ENCODE measurements at places on chromosomes 11 and 22.

DNA sequence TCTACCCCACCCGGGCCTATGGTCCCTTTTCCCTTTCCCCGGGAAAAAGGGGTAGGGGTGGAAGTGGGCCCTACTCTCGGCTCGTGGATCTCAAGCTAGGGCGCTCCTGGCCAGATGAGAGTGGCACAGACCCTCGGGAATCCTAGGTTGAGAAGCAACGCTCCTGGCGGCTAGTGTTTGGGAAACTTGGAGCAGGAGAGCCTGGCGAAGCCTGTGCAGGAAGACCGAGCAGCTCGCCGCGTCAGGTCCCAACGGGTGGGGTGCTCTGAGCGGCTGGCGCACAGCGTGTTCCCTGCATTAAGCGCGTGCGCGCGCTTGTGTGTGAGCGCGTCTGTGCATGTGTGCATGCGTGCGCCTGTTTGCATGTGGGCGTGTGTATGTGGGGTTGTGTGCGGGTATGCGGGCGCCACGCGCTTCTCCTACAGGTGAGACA, 7.1 kb upstream of the FLI1 start:
- no peak for DNase-seq

DNA sequence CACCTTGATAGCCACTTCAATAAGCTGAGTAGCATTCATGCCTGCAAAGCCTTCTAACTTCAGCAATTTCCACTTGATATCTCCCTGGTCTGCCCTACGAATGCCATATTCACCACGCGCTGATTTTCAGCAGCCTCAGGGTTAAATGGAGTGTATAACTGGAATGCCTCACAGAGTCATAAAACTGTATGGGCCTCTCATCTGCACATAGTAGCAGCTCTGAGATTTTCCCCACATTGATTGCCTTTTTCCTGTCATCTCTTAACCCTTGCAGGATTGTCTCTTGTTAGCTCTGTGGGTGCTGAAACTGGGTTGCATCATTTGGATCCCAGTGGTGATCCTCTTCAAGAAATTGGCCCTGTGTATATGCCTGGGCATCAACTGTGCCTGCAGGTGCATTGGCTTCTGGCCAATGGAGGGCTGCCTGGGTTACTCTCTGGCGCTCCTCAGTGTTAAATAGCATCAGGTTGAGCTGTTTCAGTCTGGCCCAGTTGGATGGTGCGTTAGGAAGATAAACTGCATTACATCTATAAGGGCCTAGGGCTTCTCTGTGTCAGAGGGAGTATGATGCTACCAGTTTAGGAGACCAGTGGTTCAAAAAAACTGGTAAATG, 17.4 kb upstream of the GLYATL1 start:
- DNase-seq, result no peak

- DNase-seq, result no peak
These were observed 7.9 kb upstream of the IGLL5 start for GRCh38 chr22:22879675-22880155.

- DNase-seq, result no peak
These were observed 111.2 kb downstream of the MICAL3 start for GRCh38 chr22:17912945-17913721.

GRCh38 chr11:6142936-6143335, 27.2 kb downstream of the OR52B2 start:
- no peak for DNase-seq

GRCh38 chr22:20727118-20728015, 46.5 kb upstream of the SERPIND1 start:
- no peak for DNase-seq

GRCh38 chr22:32050678-32051515, 7.8 kb downstream of the SLC5A1 start:
- no peak for DNase-seq

DNA sequence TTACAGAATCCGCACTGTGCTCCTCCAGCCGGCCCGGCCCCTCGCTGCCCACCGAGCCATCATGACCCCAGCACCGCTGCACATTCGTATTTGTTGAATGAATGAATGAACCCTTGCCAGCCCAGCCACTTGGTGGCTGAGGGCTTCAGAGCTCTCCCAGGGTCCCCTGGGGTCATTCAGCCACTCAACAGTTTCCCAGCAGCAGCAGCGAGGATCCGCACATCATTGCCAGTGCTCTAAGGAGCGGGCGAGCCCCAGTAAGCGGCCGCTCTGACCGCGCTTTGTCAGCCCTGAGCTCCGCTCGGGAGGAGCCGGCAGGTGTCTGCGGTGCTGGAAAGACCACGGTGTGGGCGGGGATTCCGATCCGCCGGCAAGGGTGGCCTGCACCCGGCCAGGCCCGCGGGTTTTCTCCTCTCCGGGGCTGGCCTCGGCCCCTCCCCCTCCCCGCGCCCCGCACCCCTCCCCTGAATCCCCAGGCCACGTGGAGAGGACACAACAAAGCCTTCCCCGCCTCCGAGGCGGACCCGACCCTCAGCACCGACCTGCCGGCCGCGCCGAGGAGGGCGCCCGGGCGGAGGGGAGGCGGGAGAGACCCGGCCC, 563 bp downstream of the BID start:
- DNase-seq, result peak; percentile 2

DNA sequence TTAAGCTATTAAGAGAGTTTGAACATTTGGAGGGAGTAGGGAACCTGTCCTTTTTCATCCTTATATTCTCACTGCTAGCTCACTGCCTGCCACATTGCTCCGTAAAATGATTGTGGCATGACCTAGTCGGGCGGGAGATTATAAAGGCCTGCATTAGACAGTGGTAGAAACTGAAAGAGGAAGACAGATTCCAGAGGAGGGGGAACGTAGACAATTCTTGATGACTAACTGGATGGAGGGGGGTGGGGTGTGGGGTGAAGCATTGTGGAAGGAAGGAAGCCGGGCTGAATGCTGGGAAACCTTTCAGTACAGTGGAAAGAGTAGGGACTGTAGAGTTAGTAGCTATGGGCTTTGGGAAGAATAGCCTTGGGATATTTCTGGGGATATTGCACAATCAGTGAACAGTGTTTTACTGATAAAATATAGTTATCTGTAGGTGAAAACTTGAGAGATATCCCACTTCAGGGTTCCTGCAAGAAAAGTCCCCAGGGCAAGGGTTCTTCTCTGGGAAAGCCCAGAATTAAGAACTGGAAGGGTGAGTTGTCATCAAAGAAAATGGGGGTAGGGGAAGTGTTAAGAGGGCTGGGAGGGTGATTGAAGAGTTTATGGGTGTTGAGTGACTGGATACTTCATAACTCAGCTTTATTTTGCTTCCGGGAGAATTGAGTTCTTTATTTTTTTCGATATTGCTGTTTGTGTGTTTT, 2.1 kb downstream of the MED15 start:
- DNase-seq, result no peak

GRCh38 chr11:5364214-5364613, 12.9 kb downstream of the OR51B6 start:
- no peak for DNase-seq

- DNase-seq, result no peak
These were observed 172.7 kb downstream of the FAT3 start for GRCh38 chr11:92397221-92397755.

DNA sequence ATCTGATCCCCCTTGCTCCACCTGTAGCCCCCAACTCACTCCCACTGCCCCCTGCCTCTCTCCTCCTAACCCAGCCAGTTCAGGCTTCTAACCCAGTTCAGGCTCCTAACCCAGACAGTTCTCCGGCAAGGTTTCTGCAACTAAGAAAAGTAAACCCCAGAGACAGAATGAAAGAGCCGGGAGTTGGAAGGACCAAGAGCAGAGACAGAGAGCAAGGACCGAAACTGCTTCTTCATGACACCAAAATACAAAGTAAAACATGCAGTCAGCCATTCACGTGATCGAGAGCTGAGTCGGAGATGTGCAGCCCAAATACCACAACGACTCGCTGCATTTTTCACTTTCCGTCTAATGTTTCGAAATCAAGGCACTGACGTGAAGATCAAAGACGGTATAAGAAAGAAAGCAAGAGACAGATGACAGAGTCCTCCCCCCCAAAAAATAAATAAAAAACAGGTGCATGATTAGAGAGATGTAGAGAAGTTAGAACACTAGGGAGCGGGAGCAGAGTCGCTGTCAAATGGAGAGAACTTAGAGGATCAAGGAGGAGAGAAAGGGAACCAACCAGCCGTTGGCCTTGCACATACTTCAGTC, 884 bp downstream of the IL10RA start:
- DNase-seq, result no peak

DNA sequence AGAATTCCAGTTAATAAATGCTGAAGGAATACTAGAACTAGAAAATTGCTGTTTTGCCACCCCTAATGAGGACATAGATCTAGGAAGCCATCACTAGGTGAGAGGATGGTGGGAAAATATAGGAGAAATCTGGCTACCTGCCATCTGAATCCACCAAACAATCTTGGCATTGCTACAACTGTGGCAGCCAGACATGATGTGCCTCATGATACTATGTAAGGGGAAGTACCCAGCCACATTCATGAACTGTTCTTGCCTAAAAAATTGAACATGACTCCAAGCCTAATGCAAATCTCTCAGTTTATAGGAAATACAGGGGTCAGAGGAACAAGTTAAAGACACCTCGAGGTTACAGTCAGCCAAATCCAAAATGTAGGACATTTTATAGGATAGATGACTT, 72.8 kb downstream of the SFI1 start:
- no peak for DNase-seq

GRCh38 chr11:97754976-97755375, 1265.8 kb upstream of the CNTN5 start:
- no peak for DNase-seq

DNA sequence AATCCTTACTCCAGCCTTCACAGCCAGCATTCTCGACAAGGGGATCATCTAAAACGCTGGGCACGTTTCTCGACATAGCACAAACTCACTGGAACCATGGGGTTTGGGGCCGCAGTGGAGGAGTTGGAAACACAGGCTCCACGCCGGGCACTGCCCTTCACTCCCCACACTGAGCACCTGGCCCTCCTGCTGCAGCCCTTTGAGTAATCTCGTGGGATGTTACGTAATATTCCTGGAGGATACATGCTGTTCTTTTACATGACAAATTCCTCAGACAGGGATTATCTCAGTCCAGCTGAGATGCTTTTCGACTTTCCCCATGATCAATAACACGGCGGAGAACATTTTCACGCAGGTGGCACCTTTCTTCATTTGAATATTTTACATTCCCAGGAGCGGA, 408.0 kb downstream of the SHANK2 start:
- no peak for DNase-seq

DNA sequence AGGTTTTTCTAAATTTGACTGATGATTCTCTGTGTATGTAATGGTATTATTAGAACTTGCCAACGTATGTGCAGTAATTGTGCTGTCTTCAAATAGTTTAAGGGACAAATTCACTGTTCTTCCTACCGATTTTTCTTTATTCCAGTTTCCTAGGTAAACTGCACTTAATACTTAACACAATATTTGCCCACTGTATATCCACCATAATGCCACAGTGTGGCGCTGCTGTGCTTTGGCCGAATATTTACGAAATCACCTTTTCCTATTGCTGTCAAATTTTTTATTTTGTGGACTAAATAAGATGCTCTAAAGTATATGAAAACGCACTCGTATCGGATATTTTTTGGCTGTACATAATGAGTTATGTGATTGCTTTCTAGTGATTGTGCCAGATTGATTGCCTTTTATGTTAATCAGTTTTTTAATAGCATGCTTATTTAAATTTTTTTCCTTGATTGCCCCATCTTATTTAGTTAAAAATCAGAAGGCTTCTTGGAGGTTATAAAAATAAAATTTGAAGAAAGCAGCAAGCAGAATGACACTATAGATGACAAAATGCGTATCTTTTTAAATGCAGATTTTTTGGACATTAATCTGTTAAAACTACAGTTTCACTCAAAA, 10.5 kb downstream of the AASDHPPT start:
- no peak for DNase-seq

GRCh38 chr11:72483412-72484186, 49.3 kb upstream of the CLPB start:
- DNase-seq, result no peak

DNA sequence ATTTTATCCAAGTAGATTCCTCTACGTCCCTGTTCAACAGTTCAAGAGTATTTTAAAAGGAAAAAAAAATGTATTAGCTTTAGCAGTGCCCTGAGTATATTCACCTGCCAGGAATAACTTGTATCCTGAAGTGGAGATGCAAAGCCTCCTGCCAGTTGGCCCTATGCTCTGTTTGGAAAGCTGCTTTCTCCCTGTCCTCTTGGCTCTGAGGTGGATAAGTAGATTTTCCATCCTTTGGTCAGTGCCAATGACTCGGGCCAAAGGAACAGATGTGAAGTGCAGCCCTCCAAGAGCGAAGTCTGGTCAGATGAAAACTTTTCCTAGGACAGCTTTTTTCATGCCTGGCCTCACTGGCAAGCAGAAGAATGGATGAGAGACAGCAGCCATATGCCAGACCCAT, 839.9 kb upstream of the TENM4 start:
- no peak for DNase-seq

DNA sequence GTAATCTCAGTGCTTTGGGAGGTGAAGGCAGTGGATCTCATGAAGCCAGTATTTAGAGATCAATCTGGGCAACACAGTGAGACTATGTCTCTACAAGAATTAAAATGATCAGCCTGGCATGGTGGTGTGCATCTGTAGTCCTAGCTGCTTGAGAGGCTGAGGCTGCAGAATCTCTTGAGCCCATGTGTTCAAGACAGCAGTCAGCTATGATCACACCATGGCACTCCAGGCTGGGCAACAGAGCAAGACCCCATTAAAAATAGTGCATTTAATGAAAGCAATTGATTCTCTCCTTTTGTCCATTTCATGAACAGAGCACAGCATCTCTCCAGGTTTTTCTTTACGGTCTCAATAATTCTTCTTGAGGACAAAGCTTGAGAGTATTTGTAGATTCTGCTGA, 11.3 kb upstream of the CARD16 start:
- no peak for DNase-seq

DNA sequence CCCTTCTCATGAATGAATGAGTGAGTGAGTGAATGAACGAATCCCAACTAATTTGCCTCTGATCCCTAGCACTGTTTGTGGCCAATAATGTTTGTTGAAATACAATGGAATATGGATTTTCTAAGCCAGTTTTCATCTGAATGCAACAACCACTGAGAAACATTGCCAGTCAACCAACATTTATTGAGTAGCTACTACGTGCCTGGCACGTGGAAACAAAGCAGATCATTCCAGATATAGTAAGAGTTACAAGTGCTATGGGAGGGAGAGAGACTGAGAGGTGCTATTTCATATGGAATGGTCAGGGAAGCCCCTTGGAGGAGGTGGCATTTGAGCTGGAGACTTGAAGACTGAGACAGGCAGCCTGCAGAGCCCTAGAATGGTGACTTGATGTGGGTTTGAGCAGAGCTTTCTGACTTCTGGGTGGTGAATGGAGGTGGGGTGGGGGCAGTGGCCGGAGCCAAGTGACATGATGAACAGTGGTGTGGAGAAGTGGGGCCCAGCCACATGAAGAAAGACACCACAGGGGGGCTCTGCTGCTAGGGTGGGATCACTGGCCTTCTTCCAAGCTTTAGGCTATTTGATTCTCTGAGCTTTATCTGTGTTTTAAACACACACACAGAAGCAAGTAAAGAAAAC, 35.1 kb upstream of the SMTN start:
- no peak for DNase-seq

DNA sequence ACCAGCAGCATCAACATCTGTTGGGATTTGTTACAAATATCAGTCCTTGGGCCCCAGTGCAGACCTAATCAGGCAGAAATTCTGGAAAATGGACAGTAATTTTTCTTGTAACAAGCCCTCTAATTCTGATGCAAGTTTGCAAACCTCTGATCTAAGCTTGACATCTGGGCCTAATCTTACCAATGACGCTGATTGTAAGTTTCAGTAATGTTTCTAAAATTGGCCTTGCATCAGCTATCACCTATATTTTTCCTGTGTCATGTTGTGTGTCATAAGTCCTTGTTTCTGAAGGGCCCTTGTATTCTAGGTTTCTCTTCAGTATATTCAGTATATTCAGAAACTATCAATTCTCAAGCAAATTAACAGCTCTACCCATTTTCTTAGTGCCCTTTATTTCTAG, 36.4 kb downstream of the ZNF215 start:
- no peak for DNase-seq

- no peak for DNase-seq
These were observed 72.1 kb upstream of the BMAL1 start for GRCh38 chr11:13205486-13205885.

Measured in NCI-H2081 treated with DMSO at 0.1 percent for 48 hours (cell line).